NCI-H2227 treated with DMSO at 0.1 percent for 48 hours (cell line): ENCODE measurements at places on chromosomes 11 and 22.

DNA sequence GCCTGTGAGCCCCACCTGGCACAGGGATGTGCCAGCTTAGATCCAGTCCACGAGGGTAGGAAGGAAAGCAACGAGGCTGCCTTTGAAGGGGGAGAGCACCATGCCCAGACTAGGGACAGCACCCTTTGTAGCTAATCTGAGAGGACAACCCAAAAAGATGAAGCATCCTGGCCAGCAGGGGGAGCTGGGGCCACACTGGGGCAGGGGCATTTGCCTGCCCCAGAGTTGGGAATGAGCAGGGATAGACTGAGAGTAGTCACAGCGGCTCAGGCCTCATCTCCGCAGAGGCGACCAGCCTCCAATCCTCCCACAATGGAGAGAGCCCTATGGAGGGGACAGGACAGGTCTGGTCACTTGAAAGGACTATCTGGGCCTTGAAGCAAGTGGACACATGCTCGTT lies 16.4 kb downstream of the LMO1 start:
- no peak for DNase-seq

DNA sequence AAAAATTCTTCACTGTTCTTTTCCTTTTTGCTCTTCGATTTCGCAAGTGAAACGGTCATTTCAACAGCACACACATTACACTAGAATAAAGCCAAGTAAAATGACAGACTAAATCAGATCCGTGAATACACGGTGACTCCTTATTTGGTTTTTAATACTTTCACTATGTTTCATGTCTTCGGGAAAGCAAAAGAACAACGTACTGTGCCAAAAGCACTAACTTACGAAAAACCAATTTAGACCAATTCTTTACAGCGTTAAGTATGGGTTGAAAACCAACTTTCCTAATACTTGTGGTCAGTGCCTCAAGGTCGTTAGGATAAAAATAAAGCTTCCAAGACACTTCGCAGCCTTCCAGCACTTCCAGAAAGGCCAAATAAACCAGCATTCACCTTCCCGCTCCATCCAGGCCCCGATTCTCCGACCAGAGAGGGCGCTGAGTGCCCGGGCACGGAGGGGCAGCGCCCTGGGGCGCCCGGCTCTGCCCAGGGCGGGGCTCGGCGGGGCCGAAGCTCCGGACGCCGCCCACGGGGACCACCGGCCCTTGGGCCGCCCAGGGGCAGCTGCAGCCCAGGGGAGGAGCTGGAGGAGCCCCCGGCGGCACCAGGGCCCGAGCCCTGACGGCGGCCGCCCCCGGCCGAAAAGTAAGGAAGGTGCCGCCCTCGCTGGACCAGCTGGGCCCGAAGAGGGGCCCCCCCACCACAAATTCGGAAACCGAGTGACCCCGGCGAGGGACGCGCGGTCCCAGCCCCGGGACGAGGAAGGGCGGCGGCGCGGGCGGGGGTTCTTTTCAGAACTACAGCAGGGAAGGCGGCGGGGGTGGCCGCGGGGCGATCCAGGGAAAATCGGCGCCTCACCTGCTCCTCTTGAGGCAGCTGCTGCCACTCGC lies 499 bp downstream of the ATL3 start:
- DNase-seq: peak; percentile 59

GRCh38 chr11:111518668-111519067 lies 4.1 kb downstream of the HOATZ start:
- DNase-seq: no peak

GRCh38 chr11:27456795-27457329 lies 15.7 kb downstream of the LGR4 start:
- no peak for DNase-seq

DNA sequence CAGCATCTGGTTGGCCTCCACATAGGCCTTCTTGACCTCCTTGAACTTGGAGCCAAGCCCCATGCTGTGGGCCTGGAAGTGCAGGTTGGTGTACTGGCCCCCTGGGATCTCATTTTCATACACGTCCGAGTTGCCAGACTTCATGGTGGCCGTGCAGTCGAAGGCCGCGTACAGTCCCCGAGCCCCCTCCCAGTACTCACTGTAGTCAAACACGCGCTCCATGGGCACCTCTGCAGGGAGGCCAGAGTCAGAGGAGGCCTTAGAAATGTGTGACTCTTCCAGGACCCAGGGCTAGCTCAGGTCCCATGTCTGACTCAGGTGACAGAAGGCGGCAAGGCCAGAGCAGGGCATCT lies 6.7 kb upstream of the LRFN4 start:
- DNase-seq: no peak

DNA sequence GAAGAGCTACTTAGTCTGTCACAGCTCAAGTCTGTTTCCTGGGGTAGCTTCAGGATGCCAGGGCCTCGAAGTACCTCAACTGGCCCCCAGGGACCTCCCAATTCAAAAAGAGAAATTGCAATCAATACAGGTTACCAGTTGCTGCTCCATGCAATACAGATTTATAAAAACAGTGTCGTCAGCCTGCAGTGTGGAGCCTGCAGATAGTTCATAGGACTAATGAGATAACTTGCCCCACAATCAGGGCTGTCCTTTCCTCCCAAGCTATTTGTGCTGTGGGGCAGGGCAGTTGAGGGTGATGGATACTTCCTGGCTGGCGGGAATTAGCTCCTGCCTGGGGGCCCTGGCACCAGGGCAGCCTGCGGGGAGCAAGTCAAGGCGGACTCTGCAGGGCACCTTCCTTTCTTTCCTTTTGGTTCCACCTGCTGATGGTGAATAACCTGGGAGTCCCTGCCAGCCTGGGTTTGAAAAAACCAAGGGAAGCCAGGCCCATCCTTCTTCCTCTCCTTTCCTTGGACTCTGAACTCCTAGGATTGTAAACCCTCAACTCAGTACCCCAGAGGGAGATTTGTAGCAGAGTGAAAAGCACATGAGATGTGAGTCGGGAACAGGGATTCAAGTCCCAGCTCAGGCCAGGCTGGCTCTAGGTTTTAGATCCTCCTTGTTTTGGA lies 216.6 kb downstream of the CEP164 start:
- no peak for DNase-seq

- no peak for DNase-seq
Observed at GRCh38 chr11:61913699-61914395, 3.5 kb downstream of the RAB3IL1 start.

DNA sequence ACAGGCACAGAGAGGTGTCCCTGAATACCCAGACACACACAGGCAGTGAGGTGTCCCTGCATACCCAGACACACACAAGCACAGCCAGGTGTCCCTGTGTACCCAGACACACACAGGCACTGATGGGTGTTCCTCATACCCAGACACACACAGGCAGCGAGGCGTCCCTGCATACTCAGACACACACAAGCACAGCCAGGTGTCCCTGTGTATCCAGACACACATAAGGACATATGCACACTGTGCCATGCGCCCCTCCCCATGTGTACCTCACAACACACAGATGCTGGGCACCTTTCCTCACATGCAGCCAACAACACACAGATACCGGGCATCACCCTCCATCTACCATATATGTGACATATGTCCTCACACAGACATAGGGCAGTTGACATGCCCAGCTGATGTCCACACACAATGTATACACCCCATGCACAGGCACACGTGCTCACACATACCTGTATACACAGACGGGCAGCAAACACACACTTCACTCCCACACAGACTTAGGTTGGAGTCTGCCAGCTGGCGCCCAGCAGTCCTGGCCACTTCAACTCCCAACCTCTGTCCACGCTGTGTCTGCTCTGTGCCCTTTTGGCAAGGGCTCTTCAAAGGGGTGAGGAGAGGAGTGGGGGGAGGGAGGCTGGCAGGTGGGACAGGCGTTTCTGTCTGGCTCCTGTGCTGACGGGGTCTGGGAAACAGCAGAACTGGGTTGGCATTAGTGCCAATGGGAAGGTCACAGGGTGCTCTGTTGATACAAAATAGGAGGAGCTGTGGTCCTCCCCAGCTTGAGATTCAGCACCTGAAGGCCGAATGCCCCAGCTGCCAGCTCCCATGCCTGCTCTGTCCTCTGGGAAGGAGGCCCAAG lies 69.4 kb upstream of the ALX4 start:
- DNase-seq: no peak

- DNase-seq: no peak
Observed at GRCh38 chr11:37908219-37908548, 1310.1 kb upstream of the RAG2 start.

- DNase-seq: no peak
Observed at GRCh38 chr11:113072237-113072858, 111.1 kb downstream of the NCAM1 start.

GRCh38 chr11:134847083-134847715 lies 435.2 kb upstream of the B3GAT1 start:
- DNase-seq: no peak

- DNase-seq: no peak
Observed at GRCh38 chr22:45631841-45632238, 39.8 kb upstream of the ATXN10 start.

DNA sequence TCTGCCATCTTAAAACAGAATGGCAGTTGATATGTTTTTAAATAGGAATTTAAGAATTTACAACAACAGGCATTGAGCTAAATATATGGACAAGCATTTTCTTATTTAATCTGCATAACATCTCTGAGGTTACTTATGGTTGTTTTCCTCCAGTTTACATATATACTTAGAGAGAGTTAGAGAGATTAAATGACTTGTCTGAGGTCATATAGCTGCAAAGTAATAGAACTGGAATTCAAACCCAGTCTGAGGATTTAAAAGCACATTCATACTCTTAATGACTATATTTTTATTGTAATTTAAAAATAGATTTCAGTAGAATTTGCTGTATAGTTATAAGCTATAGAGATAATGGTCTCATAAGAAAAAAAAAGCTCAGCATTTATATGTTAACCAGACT lies 81.4 kb upstream of the GRIK4 start:
- no peak for DNase-seq

DNA sequence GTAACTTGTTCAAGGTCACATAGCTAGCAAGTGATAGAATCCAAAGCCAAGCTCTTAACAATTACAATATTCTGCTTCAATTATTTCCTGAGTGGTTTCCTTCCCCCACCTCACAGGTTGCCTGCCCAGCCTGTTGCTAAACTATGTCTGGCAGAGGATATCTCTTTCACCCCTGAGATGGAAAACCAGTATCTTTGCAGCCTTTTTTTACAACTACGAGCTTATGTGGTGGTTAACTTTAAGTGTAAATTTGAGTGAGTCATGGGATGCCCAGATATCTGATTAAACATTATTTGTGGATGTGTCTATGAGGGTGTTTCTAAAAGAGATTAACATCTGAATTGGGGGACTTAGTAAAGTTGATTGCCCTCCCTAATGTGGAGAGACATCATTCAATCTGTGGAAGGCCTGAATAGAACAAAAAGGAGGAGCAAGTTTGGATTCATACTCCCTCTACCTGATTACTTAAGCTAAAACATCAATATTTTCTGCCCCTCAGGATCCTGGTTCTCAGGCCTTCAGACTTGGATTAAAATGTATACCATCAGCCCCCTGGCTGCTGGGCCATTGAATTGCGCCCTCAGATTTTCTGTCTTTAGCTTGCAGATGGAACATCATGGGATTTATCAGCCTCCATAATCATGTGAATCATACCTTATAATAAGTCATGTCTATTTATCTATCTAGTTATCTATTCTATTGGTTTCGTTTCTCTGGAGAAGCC lies 911.9 kb downstream of the METTL15 start:
- DNase-seq: no peak

DNA sequence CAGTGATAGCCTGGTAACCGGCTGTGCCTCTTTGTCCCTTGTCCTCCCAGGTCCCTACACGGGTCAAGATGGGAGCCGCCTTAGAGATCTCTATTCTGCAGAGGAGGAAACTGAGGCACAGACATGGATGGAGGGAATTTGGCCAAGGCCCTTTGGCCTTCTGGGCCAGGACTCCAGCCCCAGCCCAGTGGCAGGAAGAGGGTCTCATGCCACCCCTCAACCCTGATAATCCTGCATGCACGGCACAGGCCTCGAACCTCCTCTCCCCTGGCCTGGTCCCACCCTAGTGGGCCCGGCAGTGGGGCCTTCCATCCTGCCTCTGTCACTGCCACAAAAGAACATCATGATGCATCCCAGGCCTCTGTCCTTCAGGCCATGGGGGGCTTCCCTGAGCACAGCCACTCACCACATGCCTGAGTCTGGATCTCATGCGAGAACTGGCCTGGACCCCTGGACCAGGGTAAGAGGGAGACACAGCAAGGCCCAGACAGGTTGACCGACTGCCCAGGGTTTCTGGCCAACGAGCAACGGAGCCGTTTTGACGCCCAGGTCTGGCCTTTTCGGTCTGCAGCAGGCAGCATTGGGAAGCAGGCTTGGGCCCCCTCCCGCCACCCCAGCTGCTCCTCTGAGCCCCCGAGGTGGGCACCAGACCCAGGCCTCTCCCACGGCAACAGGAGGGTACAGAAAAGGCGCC lies 6.5 kb downstream of the LINC01488 start:
- DNase-seq: no peak

DNA sequence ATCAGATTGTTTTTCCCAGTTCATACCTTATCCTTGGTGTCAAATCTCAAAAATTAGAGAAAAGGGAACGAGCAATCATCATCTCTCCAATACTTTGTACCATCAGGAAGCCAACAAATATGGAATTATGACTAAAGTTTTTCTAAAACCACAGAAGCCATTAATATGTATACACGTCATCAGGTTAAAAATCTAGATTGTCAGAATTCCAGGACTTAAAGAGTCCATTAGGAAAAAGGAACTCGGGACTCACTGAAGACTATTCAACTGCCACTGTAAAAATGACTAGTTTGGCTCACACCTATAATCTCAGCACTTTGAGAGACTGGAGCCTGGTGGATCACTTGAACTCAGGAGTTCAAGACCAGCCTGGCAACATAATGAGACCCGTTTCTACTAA lies 344.4 kb upstream of the LRRC4C start:
- no peak for DNase-seq

DNA sequence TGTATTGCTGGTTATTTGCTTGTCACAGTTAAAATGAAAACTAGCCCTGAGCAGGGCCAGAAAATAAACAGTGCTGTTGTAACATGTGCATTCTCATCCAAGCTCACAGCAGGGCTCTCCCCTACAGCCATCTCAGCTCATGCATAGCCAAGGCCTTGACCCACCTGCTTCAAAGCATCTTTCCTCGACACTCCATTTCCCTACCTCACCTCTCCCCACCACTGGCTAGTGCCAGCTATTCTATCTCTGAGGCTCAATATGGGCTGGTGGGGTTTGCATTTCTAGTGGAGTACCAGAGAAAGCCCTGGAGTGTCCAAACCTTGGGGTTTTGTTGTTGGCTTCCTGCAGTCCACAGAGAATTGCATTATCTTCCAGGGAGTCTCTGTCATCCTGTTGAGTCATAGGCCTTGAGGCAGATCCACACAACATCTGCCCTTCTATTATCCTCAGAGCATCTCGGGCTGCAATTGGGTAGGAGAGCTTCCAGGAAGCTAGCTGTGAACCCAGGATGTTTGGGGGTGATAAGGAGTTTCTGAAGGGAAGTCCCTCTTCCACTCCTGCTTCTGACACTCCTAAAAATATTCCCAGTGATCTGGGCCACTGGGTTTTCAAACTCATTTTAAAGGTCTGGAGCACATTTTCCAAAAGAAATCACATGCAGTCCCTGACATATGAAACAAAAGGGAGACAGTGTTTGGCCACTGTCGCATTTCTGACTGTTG lies 36.1 kb upstream of the AMOTL1 start:
- no peak for DNase-seq
